ENCODE measurements at places on chromosomes 12 and 14.

GRCh38 chr12:104485651-104486362 lies 29.1 kb downstream of the CHST11 start:
- no peak for DNase-seq

- DNase-seq: no peak
These were observed 770.9 kb upstream of the FOXG1 start for GRCh38 chr14:27995691-27996090.

GRCh38 chr14:53151523-53152183 lies 1.5 kb downstream of the DDHD1 start:
- no peak for DNase-seq

DNA sequence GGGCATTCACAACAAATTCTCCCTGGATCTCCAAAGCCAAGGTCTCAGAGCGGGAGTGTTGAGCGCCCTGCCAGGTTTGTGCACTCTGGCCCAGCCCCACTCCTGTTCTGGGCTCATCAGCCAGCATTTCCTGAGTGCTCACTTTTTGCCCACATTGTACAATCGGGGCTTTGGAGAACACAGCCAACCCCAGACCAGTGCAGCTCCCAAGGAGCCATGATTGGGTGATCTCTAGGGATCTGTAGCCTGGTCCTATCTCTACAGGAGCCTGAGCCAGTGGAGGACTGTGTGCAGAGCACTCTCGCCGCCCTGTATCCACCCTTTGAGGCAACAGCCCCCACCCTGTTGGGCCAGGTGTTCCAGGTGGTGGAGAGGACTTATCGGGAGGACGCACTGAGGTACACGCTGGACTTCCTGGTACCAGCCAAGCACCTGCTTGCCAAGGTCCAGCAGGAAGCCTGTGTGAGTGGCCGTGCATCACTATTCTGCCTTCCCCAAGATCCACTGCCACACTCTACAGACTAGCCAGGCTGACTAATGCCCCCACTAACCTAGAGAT lies 2.8 kb downstream of the ARHGEF40 start:
- no peak for DNase-seq

GRCh38 chr12:27177706-27178105 lies 66.4 kb upstream of the STK38L start:
- no peak for DNase-seq

DNA sequence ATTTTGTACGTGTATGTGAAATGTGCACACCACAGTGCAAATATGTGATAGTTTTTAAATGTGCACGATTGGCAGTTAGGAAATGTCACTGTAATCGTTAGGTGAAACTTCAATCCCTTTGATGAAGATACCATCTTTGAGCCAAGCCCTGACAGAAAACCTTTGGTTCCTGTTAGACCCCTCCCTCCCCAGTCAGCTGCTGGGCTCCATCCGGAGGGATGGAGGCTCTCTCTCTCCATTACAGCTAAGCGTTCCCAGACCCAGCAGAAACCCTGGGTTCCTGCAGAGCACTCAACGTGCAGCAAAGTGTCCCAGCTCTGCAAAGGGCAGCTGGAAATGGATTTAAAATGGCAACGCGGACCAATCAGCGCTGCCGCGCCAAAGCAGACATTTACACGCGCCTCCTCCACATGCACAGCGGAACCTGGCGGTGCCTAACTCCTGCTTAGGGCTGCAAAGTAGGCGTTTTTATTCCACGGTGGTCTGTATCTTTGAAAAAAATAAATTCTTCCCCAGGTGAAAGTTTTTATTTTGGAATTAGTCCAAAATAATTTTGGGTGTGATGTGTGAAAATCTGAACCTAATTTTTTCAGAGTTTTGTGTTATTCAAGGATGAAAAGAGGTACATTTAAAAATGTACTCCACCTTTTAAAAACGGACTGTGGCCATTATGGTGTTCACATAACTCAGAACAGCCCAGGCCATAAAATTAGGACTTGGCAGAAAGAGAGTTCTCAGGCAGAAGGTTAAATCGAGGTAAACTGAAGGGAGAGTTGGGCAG lies 1.4 kb upstream of the HMGA2 start:
- no peak for DNase-seq

GRCh38 chr14:23351681-23352505 lies 794 bp downstream of the SLC22A17 start:
- no peak for DNase-seq

- DNase-seq: no peak
These were observed 3.3 kb downstream of the BHLHE41 start for GRCh38 chr12:26121323-26122060.

- DNase-seq: no peak
These were observed 2.6 kb upstream of the KRT71 start for GRCh38 chr12:52555577-52555976.

GRCh38 chr12:12859690-12860089 lies 31.7 kb upstream of the GPRC5A start:
- no peak for DNase-seq

GRCh38 chr14:99578541-99579101 lies 25.4 kb downstream of the CCDC85C start:
- no peak for DNase-seq

GRCh38 chr14:87813211-87813610 lies 179.8 kb downstream of the GALC start:
- DNase-seq: no peak

DNA sequence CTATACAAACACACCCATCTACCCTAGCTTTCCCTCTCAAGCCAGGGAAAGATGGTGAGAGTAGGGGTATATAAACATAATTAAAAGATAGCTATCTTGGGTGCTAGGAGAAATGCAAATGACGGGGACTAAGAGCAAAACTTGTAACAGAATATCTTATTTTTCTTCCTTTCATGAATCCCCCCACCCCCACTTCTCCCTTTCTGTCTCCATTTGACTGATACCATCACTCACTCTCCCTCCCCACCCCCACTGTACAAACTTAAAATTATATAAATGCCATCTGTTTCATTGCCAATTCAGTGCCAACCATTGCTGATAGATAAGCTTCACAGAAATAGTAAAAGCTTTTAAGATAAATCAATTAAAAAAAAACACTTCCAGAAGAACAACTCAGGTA lies 268.6 kb downstream of the SLC6A15 start:
- no peak for DNase-seq

GRCh38 chr12:130016194-130016593 lies 112.4 kb upstream of the TMEM132D start:
- DNase-seq: no peak

GRCh38 chr12:1878695-1879094 lies 39.8 kb downstream of the CACNA2D4 start:
- DNase-seq: no peak

DNA sequence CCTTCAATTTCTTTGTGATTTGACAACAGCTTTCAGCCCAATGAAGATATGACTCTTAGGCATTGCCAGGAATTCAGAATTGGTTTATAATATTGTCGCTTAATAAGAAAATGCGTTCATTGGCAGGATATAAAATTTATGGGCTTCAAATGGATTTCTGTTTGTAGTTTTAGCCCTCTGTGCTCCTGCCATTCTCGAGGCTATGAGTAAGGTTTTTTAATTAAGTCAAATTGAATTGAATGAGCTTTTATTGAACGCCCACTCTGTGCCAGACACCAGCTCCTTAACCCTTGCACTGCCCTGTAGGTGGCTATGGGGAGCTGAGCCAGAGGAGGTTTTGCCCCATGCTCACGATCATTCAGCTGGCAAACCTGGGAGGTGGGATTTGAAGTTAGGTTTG lies 115.1 kb downstream of the SLC25A47 start:
- DNase-seq: no peak

DNA sequence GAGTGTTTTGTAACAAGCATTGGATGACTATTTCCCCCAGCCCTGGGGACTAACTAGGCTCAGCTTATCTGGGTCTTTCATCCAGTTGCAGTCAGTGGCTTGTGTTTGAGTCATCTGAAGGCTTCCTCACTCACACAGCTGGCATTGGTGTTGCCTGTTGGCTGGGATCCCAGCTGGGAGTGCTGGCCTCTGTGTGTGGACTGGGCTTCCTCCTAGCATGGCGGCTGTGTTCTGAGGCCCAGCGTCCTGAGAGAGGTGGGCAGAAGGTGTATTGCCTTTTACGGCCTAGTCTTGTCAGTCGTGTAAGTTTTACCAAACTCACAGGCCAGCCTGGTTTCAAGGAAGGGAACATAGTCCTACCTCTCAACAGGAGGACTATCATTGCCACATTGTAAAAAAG lies 28.3 kb upstream of the PPP2R5C start:
- DNase-seq: no peak

DNA sequence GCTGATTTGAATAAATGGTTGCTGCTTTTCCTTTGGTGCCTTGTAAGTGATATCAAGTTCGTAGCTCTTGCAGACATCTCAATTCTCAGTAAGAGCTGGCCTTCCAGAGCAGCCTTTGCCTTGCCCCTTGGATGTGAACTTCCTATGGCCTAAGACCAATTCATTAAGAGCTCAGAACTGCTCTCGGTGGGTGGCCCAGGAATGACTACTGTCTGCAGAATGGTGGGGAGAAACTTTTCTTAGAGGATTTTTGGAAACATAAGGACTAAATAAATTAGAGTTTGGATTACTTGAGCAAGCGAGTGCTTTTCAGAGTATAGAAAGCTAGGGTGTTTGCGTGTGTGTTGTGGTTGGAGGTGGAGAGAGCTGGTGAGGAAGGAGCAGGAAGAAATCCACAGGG lies 306.4 kb upstream of the TBX3 start:
- no peak for DNase-seq

- no peak for DNase-seq
These were observed 411.2 kb downstream of the NPAS3 start for GRCh38 chr14:33349871-33350270.

DNA sequence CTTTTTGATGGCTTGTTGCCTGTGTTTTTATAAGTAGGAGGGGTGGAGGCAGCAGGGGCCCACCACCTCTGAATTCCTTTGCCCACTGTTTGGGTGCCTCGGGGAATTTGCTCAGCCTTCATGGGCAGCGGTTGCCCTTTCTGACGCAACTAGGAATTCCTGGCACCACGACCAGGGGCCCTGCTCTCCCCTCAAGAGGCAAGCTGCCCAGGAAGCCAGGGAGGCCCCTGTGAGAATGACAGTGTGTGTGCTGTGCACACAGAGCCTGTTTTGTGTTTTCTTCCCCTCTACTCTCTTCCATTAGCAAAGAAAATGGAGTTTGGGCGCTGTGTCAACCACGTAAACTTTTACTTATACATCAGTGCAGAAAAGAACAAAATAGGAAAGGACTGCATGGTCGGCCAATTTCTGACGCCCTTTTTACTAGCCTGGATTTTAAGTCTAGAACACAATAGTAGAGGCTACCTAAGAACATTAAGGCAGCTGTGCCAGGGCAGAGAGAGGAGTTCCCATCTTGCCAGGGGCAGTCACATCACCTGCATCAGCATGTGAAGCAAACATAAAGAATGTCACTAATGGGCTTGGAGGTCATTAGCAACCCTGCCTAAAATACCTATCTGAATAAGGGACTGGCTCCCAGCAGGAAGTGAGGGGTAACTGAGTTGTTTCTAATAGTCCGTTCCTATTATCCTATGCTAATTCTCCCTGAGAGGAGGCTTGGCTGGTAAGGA lies 17.9 kb upstream of the PTGR2 start:
- DNase-seq: no peak

DNA sequence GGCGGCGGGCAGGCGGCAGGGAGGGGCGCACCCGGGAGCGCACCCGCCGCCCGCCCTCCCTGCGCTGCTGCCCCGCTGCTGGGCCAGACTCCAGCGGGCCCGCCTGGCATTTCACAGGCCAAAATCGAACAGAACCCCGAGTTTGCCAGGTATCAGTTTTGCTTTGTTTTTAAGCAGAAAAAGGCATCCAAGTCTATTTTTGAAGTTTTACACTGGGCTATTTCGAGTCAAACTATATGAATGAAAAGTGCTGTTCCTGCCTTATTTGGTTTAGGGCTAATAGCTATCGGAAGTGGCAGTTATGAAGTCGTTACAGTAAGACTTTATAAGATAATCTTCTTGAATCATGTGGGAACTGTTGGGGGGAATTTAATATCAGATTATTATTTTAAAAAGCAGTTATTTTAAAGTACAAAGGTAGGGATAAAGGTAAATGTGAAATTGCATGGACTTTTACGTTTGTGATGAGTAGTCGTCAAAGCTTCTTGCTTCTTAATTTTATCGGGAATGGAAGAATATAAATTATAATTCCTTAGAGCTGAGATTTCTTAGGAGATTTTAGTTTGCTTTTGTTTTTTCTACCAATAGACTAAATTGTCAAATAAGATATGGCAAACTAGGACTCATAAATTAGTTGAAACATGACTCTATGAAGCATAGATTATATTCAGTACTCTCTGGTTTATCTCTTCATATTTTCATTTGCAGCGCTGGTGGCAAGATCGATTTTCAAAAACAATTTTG lies 1.1 kb downstream of the MSRB3 start:
- DNase-seq: no peak

GRCh38 chr14:84646786-84647500 lies 883.0 kb upstream of the FLRT2 start:
- no peak for DNase-seq

GRCh38 chr14:67512463-67513310 lies 20.4 kb upstream of the PLEKHH1 start:
- no peak for DNase-seq

DNA sequence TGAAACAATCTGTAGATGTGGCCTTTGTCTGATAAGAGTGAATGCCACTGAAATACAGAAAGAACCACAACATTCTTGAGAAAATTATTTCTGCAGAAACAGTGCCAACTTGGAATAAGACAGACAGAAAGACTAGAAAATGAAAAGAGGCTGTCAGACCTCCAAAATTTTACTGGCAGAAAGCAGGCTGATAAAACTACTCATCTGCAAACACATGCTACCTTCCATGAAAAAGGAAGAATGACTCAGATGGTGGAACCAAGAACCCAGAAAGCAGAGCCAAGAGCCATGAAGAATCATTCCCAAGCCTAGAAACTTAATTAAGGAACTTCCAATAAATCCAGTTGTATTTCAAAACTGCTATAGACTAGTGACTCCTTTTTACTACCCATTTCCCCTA lies 31.9 kb upstream of the OSBPL8 start:
- DNase-seq: no peak

DNA sequence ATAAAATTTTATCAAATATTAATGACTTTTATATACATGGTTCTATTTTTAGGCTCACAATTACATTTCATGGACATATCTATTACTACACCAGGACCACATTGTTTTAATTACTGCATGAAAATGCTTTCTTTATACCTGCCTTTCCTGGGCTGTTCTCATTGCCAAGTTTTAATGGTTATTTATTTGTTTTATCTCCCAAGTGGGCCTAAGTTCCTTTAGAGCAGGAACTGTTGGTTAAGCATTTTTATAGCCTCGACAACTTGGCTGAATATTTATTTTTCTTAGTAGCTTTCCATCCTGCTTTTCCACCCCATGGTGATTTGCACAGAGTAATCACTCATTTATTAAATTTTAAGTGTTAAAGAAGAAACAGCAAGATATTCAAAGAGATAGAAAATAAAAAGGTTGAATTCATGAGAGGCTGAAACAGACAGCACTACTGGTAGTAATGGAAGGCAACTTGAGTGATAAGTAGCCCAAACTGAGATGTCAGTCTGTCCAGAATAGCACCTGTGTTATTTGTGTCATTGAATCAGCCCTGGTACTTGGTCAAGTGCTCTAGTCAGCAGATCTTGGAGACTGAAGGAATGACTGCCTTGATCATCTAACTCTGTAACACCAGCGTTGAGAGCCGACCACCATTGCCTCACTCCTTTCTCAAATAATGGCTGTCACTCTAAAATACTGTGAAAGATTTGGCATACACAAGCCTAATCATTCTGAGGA lies 119.1 kb upstream of the EGLN3 start:
- no peak for DNase-seq

- no peak for DNase-seq
These were observed 106.0 kb upstream of the FAR2 start for GRCh38 chr12:29043069-29043468.

GRCh38 chr14:104688505-104689108 lies 811 bp upstream of the INF2 start:
- no peak for DNase-seq
